ENCODE measurements at places on chromosomes 16 and 17.

GRCh38 chr16:991345-991744 lies 9.8 kb downstream of the SOX8 start:
- no peak for DNase-seq

DNA sequence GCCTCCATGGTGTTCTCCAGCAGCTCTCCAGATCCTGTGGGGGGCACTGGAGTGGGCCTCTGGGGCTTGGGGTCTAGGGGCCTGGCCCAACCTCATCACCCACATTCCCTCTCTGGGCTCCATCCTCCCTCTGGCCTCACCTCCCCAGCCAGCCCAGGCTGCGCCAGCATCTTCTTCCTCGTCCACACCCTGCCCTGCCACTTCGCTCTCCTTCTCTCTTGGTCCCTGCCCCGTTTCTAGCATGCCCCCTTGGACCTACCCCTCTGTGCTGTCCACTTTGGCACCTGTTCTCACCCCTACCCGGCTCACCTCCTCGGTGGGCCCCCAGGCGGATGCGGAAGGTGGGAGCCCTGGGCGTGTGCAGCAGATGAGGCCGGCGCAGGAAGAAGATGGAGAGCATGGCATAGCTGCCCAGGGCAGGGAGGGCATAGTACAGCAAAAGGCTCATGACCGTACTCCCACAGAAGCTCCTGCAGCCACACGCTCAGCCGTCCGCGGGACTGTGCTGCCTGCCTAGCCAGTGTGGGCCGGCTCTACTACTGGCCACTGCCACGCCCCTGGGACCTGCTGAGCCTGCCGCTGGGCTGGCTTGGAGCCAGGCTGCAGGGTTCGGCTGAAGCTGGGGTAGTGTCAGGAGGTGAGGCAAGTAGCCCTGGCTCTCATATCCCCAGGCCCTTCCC lies at the start of gene GDPD3:
Gene GDPD3 (minus strand): TSS at position 507 of the 680 bp plus-strand sequence. CDS start 59 bp downstream, at position 448.
- no peak for DNase-seq

- DNase-seq = no peak
Measured at GRCh38 chr16:5977329-5977728, 879.7 kb upstream of the EEF2KMT start.

GRCh38 chr16:89413811-89414585 lies 76.4 kb downstream of the ANKRD11 start:
- no peak for DNase-seq

DNA sequence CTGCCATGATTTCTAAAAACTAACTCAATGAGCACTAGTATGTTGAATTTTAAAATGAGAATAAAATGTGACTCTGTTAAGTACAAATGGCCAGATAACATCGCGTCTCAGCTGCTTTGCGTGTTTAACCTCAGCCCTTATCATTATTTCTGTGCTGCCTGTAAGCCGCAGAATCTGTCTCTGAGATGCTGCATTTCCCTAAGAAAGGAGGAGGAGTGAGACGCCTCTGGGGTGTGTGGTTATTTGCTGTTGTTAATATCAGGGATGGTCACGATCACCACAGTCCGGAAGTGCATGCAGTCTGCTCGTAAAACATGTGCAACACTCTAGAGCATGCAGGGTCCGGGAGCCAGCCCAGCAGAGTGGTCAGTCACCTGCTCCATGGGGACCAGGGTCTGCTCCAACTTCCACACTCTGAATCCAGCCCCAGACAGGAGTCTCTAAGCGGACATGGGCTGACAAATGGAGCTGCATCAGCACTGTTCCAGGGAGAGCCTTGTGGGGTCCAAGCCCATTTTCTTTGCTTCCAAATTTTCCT lies 342.5 kb downstream of the MAF start:
- no peak for DNase-seq

- no peak for DNase-seq
Measured at GRCh38 chr16:86573646-86574508, 4.5 kb upstream of the FOXL1 start.

DNA sequence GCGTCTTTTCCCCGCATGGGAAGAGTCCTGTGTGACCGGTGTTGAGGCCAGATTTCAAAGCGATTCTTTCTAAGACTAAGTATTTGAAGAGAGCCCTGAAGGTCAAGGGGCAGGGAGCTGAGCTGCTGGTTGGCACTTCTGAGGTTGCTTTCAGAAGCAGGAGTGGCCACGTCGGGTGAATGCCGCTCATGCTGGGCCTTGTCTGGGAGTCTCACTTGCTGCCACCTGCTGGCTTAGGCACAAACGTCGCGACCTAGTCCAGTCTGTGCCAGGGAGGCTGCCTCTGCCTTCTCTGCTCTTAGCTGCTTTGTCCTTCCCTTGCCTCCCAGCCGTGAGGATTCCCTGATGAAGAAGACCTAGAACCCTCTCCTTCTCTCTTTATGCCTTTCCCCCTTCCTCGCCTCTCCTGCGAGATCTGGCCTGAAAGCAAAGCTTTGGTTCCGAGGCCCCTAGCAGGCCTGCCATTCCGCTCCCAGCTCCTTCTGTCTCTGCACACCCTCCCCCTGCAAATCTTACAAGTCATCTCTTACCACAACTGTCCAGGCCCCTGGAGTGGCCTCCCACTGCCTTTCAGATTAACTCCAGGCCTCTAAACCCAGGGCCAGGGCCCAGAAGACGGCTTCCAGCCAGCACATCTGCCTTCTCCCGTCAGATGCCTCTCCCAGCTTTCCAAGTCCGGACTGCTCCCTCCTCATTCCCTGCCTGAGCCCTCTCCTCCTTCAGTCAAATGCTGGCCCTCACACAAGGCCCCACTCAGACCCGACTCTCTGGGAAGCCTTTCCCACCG lies 11.4 kb downstream of the CTNS start:
- peak; percentile 73 for DNase-seq

DNA sequence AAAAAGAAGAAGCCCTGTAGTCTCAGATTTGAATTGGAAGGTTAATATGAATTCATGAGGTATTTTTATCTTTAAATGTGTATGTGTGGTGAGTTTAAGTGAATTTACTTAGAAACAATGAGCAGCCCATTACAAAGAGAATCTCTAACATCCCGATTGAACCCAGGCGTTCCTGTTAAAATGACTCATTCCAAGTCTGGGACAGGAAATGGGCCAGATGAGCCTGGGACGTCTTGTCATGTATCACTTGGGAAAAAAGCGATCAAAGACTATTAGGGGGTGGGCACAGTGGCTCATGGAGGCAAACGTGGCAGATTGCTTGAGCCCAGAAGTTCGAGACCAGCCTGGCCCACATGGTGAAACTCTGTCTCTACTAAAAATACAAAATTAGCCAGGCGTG lies 81.6 kb downstream of the SEC14L1 start:
- no peak for DNase-seq

GRCh38 chr17:6786618-6787017 lies 10.6 kb downstream of the FBXO39 start:
- no peak for DNase-seq
